ENCODE measurements at places on chromosomes 4 and X. TPM values are rescaled to one million over a fixed set of nuclear protein-coding genes. Genes with fewer than 3 reads are reported as not detected.

CENPE gene
- 12.7 TPM for total RNA-seq

LDB2 gene
- total RNA-seq: 115 TPM

TBC1D25 gene
- total RNA-seq: 9.7 TPM

GAGE13 gene
- total RNA-seq: not detected

TMEM31 gene
- total RNA-seq: not detected

CFAP299 gene
- not detected for total RNA-seq

FAT4 gene
- total RNA-seq: 94.7 TPM

TMEM255A gene
- total RNA-seq: not detected

TEX13B gene
- total RNA-seq: not detected

GAB3 gene
- total RNA-seq: 18.0 TPM

FGA gene
- total RNA-seq: not detected

PLAC1 gene
- total RNA-seq: not detected

TDO2 gene
- not detected for total RNA-seq

MAGEA9B gene
- total RNA-seq: not detected

PLXNB3 gene
- total RNA-seq: 11.0 TPM

ODAM gene
- not detected for total RNA-seq

PARM1 gene
- total RNA-seq: 0.33 TPM

C4orf51 gene
- total RNA-seq: not detected

BEX5 gene
- total RNA-seq: not detected

SORBS2 gene
- total RNA-seq: 191 TPM

TMEM187 gene
- total RNA-seq: 1.9 TPM

PASD1 gene
- total RNA-seq: not detected

PWWP3B gene
- 0.19 TPM for total RNA-seq

GPR82 gene
- total RNA-seq: not detected

NUP62CL gene
- total RNA-seq: not detected

SLC35A2 gene
- total RNA-seq: 22.9 TPM

CXCL8 gene
- 175 TPM for total RNA-seq

BEND4 gene
- total RNA-seq: under 0.01 TPM

ZIC3 gene
- total RNA-seq: not detected

ENPEP gene
- not detected for total RNA-seq

UBE2A gene
- 27.4 TPM for total RNA-seq

CXCL11 gene
- 3.9 TPM for total RNA-seq

TFE3 gene
- total RNA-seq: 31.7 TPM

DCLK2 gene
- 4.6 TPM for total RNA-seq

GPRASP2 gene
- total RNA-seq: 13.1 TPM

NR3C2 gene
- total RNA-seq: 30.7 TPM

ATP1B4 gene
- total RNA-seq: not detected

P2RY4 gene
- 0.10 TPM for total RNA-seq

GATA1 gene
- total RNA-seq: not detected

PTPN13 gene
- total RNA-seq: 0.33 TPM

KIT gene
- 21.4 TPM for total RNA-seq

CT47B1 gene
- total RNA-seq: not detected

FHIP1A gene
- total RNA-seq: 3.9 TPM

FMR1NB gene
- total RNA-seq: not detected

ABLIM2 gene
- total RNA-seq: 1.5 TPM

RHOXF2 gene
- not detected for total RNA-seq

SLC9B1 gene
- 0.57 TPM for total RNA-seq

HELT gene
- not detected for total RNA-seq

PPARGC1A gene
- under 0.01 TPM for total RNA-seq

ADH1A gene
- total RNA-seq: not detected

RBMXL3 gene
- total RNA-seq: not detected

HSFX4 gene
- not detected for total RNA-seq

NLGN3 gene
- 0.33 TPM for total RNA-seq

RBM46 gene
- 0.10 TPM for total RNA-seq

PTCHD1 gene
- total RNA-seq: not detected

HSPA4L gene
- total RNA-seq: 7.8 TPM

GSPT2 gene
- total RNA-seq: 6.2 TPM

CACNA1F gene
- not detected for total RNA-seq
